ENCODE measurements at places on chromosomes 1 and 21.

- no peak for DNase-seq
Measured at GRCh38 chr1:115286431-115287205, 51.4 kb downstream of the NGF start.

DNA sequence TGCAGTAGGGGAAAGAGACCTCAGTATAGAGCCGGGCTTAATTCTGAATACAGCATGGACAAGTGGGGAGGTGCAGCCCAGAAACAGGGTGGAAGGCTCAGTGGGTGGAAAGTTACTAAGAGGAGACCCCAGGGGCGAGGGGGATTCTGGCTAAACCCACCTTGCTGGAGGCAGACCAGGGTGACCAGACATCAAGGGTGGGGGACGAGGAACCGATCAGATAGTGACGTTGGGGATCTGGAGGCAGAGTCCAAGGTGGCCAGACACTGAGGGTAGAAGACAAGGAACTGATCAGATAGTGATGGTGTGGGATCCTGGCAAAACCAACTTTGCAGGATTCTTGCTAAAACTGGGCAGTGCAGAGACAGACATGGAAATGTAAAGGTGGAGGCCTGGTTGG is 36.8 kb downstream of the B3GALT5 start:
- DNase-seq: no peak

GRCh38 chr1:41657679-41658295 is 173.3 kb upstream of the EDN2 start:
- DNase-seq: no peak

- DNase-seq: no peak
Measured at GRCh38 chr1:5477716-5478115, 514.5 kb downstream of the NPHP4 start.

- DNase-seq: no peak
Measured at GRCh38 chr1:219741011-219741970, 128.4 kb upstream of the ZC3H11B start.

- DNase-seq: no peak
Measured at GRCh38 chr21:38341546-38342012, 84.8 kb downstream of the KCNJ15 start.

- peak; percentile 2 for DNase-seq
Measured at GRCh38 chr1:44973645-44974044, 12.8 kb downstream of the EIF2B3 start.

DNA sequence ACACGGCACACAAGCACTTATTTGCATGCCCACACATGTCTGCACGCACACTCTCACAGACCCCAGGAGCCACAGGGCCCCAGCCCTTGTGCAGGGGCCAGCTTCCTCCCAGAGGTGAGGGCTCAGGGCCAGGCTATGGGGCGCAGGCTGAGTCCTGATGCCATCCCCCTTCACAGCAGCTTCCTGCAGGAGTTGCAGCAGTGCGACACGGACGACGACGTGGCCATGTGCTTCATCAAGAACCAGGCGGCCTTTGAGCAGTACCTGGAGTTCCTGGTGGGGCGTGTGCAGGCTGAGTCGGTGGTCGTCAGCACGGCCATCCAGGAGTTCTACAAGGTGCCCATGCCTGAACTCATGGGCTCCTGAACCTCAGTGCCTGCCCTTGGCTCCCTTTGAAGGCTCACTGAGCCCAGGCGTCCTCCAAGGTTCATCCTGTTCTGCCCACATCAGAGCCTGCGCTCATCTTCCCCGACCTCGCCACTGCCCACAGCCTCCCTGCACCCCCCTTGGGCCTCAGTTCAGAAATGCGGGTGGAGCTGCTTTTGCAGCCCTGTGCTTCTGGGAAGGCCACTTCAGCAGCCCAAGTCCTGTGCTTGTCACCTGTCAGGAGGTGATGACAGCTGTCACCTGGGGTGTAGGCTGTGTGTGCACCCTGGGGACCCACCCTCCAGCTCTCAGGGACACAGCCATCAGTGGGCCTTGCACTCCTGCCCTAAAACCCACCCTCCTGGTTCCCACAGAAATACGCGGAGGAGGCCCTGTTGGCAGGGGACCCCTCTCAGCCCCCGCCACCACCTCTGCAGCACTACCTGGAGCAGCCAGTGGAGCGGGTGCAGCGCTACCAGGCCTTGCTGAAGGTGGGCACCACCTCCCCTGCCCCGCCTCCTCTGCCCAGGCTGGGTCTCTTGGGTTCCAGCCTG is 66.6 kb downstream of the TRIM11 start:
- no peak for DNase-seq

DNA sequence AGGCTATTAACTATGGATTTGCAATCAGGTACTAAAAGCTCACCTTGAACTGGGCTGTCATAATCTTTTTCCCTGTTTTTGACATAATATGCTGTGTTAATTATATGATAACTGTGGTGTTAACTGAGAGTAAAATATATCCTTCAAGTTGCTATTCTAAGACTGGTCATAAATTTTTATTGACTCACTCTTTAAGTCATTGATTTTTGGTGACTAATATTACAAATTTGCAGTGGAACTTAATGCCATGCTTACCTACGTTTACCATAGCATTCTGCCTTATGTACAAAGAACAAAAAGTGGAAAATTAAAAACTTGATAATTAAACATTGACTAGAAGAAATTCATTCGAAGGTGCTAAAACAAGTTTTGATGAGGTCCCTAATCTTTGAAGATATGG is 872.4 kb downstream of the BRINP3 start:
- no peak for DNase-seq

GRCh38 chr1:183323849-183324683 is 94.1 kb downstream of the NMNAT2 start:
- DNase-seq: no peak

DNA sequence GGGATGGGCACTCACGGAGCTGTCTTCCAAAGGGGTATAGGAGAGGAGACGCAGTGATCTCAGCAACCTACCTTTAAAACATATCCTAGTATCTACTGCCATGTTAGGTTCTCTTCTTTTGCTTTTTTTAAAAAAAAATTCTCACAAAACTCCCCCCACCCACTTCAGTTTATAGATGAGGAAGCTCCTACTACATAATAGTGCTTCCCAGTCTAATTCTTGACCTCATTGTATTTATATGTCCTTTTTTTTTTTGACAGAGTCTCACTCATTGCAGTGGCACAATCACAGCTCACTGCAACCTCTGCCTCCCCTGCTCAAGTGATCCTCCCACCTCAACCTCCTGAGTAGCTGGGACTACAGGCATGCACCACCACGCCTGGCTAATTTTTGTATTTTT is 99.9 kb downstream of the OSBPL9 start:
- no peak for DNase-seq

DNA sequence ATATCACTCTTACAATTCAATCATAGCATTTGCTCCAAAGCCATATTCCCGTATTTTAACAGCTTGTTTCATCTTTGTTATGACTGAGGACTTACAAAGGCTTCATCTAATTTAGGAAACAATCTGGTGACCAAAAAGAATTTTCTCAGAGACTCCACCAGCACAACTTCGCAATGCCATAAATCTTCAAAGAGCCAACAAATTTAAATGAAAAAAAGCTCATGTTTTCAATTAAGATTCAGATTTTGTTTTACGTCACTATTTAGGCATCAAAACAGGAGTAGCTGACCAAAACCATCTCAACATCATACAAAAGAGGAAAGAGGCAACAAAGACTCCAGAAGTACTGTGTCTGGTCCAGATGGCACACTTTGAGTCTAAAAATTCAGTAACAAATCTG is 373.3 kb downstream of the TTLL7 start:
- DNase-seq: no peak

DNA sequence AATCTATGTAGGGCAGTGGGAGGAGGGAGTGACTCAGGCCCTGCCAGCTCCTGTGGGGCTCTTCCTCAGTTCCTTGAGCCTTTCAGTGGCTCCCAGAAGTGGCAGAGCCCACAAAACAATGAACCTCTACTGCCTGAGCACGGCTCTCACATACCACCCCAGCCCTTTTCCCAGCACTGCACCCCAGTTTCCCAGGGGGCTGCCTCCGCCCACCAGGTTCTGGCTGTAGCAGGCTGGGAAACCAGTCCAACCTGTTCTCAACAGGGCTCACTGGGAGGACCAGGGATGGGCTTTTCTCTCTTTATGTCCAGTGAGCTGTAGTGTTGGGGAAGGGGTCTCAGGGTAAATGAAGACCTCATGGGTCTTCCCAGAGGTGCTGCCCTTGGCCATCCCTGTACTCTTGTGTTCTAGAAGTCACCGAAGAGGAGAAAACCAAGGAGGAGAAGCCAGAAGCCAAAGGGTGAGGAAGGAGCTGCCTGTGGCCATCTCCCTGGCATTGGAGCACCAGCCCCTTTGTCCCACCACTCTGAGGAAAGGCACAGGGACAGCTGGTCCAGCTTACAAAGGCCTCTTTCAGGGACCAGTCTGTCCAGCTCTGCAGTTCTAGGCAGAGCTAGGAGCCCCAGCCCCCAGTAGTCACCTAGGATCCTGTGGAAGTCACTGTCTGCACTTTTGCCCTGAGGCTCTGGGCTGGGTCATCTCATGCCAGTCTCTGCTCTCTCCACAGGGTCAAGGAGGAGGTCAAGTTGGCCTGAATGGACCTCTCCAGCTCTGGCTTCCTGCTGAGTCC is 3.5 kb downstream of the MARCKSL1 start:
- no peak for DNase-seq

GRCh38 chr1:204712708-204713430 is 27.3 kb upstream of the LRRN2 start:
- no peak for DNase-seq

DNA sequence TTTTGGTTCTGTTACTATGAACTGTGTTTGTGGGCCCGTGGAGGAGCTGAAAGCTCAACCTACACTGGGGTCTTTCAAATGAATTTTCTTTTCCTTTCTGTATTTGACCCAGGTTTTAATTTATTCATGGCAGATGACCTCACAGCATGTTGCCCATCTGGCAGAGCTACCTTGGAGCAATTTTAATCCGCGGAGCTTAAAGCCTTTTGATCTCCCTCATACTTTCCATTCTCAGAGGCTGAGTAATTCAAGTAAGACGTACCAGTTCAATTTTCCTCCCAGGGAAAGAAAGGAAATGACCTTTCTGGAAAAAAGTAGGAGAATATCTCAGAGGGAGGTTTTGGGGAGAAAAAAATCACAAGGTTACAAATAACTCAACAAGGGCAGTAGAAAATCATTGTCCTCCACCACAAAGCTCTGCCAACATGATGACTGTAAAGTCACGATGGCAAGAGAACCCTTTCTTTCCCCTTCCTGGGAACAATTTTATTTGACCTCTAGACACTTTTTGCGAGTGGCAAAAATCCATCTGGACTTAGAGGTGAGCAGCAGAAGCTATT is 21.6 kb upstream of the PCP4 start:
- no peak for DNase-seq

DNA sequence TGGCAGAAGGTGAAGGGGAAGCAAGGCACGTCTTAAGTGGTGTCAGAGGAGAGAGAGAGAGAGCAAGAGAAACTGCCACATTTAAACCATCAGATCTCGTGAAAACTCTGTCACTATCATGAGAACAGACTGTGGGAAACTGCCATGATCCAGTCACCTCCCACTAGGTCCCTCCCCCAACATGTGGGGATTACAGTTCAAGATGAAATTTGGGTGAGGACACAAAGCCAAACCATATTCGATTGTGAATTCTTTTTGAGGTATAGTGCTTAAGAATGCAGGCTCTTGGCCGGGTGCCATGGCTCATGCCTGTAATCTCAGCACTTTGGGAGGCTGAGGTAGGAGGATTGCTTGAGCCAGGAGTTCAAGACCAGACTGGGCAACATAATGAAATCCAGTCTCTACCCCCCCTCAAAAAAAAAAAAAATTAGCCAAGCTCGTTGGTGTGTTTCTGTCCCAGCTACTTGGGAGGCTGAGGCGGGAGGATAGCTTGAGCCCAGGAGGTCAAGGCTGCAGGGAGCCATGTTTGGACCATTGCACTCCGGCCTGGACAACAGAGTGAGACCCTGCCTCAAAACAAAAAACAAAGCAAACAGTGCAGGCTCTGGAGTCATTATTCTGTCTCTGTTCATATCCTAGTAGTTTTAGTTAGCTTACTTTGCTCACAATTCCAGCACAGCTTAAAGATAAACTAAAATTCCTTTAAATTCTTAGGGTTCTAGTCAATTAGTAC is 6.0 kb downstream of the ZCCHC17 start:
- DNase-seq: peak; percentile 23

DNA sequence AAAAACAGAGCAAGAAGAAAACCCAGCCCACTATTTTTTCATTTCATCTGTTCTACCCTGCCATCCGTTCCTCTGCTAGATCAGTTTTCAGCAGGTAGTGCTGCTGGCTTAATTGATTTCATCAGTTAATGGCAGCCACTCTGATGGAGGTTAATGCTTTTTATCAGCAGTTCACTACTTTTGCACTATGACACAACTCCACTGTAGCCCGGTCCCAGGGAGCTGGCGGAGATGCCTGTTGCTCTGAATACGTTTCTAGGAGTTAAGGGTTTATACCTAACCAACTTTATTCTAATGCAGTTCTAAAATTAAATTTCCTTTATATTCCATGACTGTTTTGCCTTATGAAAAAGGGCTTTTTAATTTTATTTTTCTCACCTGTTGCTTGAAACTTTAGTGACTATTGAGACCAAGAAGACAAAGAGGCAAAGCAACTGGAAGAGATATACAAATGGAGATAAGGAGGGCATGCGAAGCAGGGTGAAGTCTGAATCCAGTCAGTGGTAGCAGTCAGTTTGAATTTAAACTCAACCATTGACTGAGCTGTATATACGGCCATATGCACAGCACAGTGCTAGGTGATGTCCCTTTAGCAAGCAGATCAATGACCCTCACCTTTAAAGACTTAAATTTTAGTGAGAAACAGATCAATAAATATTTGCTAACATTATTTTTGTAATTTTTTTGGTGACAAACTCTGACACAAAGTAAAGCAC is 477.9 kb downstream of the LMO4 start:
- DNase-seq: no peak

DNA sequence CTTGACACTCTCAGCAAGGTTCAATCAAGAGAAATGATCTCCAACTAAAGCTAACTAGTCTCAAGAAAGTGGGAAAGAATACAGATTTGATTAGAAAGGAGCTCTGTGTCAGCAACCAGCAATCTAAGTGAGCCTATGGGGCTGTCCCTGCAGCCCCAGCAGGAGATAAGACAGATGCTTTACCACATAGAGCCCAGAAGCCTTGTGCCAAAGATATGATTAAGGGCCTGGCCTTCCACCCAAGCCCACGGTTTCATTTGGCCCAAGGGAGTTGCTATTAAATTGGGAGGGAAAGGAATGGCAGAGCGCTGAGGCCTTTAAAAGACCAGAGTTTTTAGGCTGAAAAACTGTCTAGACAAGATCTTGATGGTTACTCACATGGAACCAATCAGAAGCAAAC is 74.8 kb downstream of the HLCS start:
- DNase-seq: no peak

GRCh38 chr1:93552741-93553455 is 105.0 kb downstream of the FNBP1L start:
- DNase-seq: peak; percentile 60

GRCh38 chr1:61400131-61400770 is 317.9 kb downstream of the NFIA start:
- DNase-seq: no peak

DNA sequence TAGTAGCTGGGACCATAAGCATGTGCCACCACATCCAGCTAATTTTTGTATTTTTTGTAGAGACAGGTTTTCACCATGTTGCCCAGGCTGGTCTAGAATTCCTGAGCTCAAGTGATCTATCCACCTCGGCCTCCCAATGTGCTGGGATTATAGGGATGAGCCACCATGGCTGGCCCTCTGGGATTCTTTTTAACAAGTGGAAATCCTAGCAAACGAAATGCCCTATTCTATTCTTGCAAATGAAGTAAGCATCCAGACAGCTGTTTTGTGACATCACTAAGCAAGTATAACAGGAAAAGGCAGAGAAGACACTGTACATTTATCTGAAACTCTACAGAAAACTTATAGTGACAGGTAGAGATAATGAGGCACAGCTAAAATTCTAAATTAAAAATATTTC is 86.4 kb downstream of the DDAH1 start:
- no peak for DNase-seq

GRCh38 chr1:202815120-202815519 is 4.4 kb downstream of the PCAT6 start:
- DNase-seq: no peak

Data from suppressor macrophage (primary cell).